OCI-LY7 (cell line): ENCODE measurements at places on chromosomes 2 and 18.

- no peak for DNase-seq
These were observed 7.6 kb downstream of the NMUR1 start for GRCh38 chr2:231522418-231523180.

DNA sequence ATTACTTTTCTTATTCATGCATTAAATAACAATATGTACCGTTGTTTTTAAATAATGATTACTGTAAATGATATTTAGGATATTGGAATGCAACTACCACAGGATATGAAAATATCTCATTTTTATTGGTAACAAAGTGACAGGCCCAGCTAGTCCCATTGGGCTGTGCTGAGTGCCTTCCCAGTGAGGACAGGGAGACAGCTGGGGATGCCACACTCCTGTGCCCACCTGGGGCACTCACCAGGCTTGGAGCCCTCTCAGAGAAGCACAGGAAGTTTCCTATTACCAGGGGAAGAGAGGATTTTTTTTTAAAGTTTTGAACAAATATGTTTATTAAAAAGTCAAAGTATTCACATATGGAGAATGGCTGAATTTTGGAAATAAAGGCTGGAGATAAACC lies 48.9 kb downstream of the PARD6G start:
- no peak for DNase-seq

GRCh38 chr2:147553775-147554271 lies 291.0 kb upstream of the ACVR2A start:
- DNase-seq, result no peak

DNA sequence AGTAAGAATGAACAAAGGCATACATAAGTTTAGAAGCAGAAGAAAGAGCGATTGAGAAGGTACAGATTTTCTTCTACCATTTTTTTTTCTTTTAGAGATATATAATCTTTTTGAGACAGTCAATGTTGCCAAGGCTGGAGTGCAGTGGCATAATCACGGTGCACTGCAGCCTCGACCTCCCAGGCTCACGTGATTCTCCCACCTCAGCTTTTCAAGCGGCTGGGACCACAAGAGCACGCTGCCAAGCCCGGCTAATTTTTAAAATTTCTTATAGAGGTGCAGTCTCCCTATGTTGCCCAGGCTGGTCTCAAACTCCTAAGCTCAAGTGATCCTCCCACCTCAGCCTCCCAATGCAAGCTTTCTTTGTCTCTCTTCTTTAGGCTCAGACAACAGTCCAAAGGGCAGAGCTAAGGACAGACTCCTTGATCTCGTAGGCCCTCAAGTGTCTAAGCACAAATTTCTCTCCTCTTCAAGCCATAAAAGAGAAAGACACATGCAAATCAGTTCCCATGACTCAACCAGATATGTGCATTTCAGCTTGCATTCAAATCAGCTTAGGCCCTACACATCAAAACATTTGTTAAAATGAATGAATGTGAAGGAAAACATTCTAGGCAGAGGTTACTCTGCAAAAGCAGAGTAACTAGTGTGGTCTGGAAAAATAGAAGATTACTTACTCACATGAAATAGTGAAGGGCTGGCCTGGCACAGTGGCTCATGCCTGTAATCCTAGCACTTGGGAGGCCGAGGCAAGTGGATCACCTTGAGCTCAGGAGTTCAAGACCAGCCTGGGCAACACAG lies 18.0 kb downstream of the ITSN2 start:
- peak; percentile 23 for DNase-seq

DNA sequence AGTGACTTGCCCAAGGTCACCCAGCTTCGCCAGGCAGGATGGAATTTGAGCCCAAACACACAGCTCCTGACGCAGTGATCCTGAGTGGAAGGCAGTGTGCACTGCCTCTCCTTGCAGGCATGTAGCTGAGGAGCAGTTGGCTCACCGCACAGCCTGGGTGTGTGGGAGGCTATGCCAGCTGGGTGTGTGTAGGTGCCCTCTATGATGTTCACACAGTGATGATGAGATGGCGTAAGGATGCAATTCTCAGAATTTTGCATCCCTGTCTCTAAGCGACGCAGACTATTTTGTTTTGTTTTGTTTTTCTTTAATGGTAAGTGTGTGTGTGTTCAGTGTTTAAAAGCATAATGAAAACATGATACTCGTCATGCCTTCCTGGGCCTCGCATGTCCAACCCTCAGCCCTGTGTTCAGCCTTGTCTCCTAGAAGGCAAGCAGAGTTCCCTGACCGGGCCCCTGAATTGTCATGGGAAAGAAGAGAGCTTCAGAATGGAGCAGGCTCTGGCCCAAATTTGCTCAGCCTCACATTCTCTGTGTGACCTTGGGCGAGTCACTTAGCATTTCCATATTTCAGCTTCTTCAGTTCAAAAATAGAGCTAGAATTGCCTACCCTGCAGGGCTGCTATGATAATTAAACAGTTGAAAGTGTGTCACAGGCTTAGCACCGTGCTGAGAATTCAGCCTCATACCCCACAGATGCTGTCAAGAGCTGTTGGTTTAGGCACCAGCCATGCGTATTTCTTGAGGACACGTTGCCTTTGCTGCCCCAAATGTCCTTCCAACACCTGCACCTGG lies 603.6 kb upstream of the RAB6C start:
- no peak for DNase-seq

DNA sequence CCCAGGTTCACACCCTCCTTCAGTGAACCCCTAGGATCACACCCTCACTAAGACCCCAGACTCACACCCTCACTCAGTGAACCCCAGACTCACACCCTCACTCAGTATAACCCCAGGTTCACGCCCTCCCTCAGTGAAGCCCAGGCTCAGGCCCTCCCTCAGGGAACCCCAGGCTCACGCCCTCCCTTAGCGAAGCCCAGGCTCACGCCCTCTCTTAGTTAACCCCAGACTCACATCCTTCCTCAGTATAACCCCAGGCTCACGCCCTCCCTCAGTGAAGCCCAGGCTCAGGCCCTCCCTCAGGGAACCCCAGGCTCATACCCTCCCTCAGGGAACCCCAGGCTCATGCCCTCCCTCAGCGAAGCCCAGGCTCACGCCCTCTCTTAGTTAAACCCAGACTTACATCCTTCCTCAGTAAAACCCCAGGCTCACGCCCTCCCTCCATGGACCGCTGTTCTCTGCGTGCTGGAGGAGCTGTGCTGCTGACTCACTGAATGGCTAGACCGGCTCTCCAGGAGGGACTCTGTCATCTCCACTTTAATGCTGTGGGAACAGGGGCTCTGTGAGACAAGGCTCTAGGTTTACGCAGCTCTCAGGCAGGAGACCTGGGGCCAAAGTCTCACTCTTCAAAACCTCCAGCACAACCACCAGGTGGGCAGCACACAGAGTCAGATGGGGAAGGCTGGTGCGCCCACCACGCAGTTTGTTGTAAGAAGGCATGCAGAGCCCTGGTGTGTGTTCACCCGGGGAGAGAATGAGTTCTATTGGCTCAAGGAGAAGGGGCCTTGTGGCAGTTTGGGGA lies 506.9 kb upstream of the MYT1L start:
- DNase-seq, result no peak
